ENCODE measurements at places on chromosomes 6 and 20.
A peak's percentile ranks its signal among the peaks of the same experiment; 100 is the strongest.

DNA sequence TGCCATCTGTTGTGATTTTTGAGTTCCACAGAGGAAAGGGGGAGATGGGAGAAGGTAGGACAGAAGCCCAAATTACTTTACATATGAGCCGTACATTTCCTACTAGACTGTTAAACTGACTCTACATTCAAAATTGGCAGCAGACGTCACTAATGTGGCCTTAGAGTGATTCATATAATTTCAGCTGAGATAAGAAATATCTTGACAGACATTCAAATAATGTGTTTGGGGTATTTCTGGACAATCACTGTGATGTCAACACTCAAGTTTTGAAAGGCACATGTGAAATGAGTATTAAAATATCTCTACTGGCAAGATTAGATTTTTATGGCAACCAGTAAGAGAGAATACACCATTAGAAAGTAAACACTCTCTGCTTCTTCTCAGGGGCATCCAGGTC, 104.0 kb downstream of the MTFR2 start:
- no peak for DNase-seq

DNA sequence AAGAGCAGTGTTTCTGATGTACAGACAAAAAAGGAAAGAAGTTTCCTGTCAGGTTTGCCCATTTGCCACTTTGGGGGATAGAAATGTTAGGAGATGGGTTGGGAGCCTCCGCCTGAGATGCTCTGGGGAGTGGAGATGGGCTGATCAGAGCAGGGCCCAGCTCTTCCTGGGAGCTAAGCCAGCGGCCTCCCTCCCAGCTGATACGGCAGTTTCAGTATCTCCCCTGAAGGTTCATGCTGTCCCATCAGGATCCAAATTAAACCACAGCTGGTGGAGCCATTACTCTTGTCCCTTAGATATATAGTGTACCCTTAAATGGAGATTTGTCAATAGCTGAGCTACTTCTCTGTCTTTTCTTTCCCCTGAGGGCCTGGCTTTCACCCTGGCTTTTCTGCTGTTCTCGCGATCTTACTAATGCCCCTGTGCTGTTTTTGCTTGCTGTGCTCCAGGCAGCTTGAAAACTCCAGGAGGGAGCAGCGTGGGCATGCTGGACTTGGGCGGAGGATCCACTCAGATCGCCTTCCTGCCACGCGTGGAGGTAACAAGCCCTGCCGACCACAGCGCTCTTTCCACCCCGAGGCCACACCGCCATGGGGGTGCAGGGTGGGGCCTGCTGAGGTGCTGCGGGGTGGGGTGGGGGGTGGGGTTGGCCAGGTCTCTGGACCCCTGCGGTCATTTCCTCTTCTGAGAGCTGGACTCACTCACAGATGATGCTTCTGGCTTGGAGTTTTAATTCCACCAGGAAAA, 20.9 kb downstream of the ENTPD6 start:
- no peak for DNase-seq

DNA sequence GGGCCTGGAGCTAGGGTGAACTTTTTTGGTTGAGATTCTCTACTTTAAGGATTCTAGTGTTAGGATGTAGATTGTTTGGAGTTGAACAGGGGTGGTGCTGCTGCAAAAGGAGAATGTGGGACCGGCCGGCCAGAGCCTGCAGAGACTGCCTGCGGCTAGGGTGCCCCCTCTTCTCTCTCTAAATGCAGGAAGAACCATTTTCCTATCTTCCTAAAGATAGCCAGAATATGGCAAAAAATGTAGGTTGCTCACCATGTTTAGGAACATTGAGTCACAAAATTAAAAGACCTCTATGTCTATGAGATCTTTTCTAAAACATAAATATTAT, 39.5 kb downstream of the BICRAL start:
- DNase-seq: no peak

DNA sequence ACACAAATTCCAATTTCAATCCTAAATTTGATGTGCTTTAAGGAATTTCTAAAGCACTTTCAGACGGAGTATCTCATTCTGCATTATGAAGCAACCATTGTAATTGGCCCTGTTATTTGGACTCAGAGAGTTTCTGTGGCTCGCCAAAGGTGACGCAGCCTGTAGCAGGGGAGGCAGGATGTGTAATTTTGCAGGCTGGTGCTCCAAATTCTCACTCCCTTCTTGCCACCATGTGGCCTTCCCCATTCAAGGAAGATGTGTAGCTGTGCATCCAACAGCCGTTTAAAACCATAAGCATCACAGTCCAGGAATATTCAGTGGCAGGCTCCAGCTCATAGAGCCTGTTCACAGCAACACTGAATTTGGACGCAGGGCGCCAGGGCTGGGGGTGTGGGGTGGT, 45.8 kb downstream of the AGPAT4 start:
- no peak for DNase-seq

GRCh38 chr20:9978397-9979004, 56.3 kb upstream of the ANKEF1 start:
- peak; percentile 81 for DNase-seq

DNA sequence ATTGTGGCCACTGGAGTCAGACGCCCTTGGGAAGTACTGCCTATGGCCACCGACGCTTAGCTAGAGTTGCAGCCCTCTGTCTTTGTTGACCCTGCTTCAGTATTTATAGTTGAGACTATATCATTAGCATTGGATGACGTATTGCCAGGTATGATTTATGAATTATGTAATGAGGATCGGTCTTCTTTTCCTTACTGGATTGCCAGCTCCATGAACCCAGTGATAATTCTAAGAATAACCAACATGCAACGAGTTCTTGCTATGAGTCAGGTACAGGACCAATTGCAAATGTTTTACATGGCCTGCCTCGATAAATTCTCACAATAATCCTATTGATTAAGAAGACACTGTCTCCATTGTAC, 63.5 kb downstream of the CLIC5 start:
- DNase-seq: no peak

GRCh38 chr6:24666097-24666640, 530 bp downstream of the TDP2 start:
- DNase-seq: peak; percentile 46

- no peak for DNase-seq
Measured at GRCh38 chr6:124970243-124970642, 8.0 kb downstream of the RNF217 start.

DNA sequence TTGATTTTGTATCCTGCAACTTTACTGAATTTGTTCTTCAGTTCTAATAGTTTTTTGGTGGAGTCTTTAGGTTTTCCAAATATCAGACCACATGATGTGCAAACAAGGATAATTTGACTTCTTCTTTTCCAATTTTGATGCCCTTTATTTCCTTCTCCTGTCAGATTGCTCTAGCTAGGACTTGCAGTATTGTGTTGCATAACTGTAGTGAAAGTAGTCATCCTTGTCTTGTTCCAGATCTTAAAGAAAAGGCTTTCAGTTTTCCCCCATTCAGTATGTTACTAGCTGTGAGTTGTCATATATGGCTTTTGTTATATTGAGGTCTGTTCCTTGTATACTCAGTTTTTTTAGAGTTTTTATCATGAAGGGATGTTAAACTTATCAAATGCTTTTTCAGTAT, 4.6 kb downstream of the MICB start:
- DNase-seq: no peak

DNA sequence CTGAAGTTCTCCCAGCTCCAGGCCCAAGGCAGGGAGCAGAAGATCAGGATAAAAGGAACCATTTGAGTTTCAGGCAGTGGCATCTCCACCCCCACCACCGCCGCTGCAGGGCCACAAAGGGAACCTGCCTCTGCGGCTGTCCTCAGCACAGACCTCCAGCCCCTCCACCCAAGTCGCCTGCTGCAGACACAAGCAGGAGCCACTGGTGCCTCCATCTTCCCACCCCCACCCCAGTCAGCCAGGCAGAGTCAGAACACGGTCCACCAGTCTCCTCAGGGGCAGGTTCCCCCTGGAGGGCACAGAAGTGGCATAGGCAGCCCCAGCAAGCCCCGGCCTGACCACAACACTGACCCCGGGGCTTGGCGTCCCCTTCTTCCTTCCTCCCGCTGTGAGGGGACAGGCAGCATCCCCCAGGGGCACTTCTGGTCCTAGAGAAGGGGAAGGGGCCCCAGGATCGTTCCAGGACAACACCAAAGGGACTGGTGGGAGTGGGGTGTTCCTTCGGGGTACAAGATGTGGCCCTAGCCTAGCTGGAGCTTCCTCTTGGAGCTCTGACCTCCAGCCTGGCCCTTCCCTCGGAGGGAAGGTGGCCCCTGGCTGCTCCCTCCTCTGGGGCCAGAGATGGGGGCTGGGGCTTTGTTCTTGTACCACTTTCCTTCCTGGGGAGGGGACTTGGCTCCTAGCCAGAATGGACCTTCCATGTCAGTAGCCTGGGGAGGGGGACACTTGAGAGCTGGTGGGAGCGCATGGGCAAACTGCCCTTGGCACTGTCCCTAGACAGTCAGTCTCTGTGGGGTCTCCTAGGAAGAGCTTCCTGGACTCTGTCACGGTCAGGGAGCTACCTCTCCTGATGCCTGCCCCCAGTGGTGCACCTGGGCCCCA, 36.0 kb downstream of the YTHDF1 start:
- DNase-seq: no peak

DNA sequence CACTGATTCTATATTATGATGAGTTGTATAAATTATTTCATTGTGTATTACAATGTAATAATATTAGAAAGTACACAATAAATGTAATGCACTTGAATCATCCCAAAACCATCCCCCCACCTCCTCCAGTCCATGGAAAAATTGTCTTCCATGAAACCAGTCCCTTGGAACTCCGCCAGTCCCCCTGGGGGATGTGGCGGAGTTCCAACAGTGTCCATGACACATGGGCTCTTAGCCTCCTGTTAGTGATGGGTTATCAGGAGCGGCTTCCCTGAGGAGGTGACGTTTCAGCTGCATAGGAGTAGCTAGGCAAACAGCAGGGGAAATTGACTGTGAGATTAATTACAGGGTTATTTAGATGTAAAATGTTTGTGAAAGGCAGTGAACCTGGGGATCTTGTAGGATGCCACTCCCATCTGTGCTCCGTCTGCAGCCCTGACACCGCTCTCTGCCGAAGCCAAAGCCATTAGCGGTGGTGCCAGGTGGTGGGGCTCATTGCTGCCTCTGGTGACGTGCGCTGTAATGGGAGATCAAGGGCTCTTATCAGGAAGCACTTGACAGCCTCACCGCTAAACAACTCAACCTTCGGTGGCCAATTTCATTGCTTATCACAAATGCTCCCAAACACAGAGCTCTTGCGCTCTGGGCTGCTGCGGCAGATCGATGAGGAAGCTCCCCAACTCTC, 81.6 kb upstream of the MC3R start:
- no peak for DNase-seq

DNA sequence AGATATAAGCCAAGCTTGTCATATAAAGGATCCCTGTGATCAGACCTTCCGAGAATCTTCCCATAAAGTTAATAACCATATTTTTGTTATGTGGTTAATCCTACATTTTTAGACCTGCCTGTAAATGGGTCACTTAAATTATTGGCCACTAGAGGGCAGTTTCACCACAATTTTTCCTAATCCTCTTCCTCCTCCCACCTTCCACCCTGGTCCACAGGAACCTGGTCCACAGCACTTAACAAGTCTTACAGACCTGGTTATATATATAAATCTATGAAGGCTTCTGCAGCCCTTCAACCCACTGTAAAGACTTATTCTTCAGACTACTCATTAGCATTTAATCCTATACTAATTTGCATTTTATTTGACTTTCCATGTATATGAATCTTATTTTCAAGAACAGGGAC, 28.3 kb downstream of the MRS2 start:
- peak; percentile 43 for DNase-seq

GRCh38 chr6:24429146-24429545, 26.4 kb downstream of the MRS2 start:
- no peak for DNase-seq

GRCh38 chr6:156852858-156853216, 75.7 kb downstream of the ARID1B start:
- no peak for DNase-seq

- no peak for DNase-seq
Measured at GRCh38 chr6:106561686-106562405, 67.5 kb downstream of the RTN4IP1 start.

- no peak for DNase-seq
Measured at GRCh38 chr6:166008441-166009369, 158.9 kb downstream of the TBXT start.
